Right ventricle myocardium inferior (tissue), 1 donor: ENCODE measurements at places on chromosomes 1 and 21.

GRCh38 chr1:22709227-22709626 is 1.4 kb upstream of the EPHB2 start:
- DNase-seq: no peak

- DNase-seq: no peak
These were observed 31.1 kb upstream of the DNASE2B start for GRCh38 chr1:84367219-84367618.

- no peak for DNase-seq
These were observed 11.2 kb downstream of the S100A10 start for GRCh38 chr1:151982300-151983005.

DNA sequence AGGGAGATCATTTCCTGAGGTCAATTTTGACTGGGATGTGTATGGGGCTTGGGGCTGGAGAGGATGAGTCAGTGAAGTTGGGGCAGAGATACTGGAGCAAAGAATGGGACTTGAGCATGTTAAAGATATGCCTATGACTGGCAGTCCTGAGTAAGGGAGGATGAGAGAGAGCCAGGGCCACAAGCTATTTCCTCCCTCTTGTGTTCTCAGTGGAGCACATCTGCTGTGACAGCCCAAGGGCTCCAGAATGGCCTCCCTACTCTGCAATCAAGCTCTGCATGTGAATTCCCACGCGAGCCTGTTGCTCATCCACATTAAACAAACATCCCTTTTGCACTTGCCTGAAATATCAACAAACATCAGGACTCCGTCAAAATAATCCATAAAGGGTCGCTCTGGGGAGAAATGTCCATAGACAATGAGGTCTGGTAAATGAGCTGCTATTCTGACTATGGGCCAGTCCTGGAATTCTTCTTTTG is 9.2 kb downstream of the ADCY10 start:
- DNase-seq: no peak

- DNase-seq: no peak
These were observed 281.1 kb upstream of the DUSP10 start for GRCh38 chr1:222023025-222023424.
